ENCODE measurements at places on chromosomes 5 and 9.
A peak's percentile ranks its signal among the peaks of the same experiment; 100 is the strongest.

DNA sequence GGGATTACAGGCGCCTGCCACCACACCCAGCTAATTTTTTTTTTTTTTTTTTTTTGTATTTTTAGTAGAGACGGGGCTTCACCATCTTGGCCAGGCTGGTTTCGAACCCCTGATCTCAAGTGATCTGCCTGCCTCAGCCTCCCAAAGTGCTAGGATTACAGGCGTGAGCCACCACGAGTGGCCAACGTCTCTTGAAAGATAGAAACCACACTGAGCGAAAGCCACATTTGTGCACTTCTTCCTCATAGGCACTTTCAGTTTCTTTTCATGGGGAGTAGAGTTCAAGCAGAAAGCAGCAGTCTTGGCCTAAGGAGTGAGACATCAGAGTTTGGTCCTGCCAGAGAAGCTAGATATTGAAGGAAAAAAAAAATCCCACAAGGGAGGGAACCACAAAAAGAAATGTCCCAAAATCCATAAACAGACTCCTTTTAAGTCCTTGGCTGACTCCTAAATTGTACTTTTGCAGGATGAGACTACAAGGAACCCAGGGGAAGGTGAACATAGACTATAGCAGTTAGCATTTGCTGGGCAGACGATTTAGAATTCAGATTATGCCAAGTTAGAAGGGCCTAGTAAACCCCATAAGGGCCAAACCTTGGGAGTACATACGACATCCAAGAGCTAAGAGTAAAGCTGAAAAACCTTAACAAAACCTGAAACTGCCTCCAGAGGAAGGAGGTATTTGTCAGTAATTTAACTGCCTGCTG lies 43.9 kb upstream of the GLIPR2 start:
- DNase-seq: peak; percentile 27

DNA sequence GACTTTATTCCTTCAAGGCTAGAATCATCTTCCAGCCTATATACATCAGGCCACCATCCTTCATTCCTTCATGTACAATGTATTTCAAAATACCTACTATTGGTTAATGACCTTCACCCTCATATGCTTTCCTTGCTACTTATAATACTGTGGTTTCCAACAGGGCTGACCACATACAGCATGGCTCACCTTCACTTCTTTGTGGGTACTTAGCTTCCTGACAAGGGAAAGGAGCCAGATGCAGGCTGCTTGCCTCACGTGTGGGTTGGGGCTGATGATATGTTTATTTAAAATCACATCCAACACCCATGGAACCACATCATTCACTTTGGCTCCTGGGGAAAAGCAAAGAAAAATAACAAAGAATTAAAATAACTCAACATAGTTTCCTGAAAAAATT lies 63.9 kb upstream of the OR2K2 start:
- no peak for DNase-seq

DNA sequence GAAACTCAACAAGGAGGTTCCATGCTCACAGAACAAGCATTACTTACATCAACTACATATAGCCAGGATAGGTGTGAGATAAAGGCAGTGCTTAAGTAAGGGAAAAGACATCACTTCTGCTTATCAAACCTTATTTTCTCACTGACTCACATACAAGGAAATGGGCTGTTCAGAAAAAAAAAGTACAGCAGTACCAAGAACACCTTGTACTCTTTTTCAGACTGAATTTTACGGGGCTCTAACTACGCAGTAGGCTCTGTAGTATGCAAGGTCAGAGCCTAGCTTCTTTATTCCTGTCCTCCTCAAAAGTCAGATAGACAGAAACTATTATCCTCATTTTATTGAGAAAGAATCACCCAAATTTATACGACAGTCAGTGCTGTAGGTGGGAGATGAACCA lies 5.8 kb downstream of the PSMB7 start:
- DNase-seq: no peak

DNA sequence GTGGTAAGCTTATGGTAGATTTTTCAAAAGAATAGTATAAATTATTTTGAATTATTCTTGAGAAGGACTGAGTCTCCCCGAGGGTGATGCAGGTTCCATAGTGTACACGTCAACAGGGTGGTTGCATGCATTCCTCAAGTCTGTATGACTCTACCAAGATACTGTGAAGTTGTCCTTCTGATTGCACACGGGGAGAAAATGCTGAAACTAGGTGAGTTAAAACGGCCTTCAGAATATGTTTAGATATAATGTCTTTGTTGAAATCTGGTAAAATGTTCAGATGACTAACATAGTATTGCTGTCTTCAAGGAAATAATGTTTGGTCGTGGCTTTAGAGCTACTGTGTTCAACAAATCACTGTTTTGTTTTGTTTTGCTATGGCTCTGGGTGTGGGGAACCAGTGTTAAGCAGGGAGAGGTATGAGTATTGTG lies 22.4 kb upstream of the TNFAIP8 start:
- no peak for DNase-seq

- no peak for DNase-seq
These were observed 39.4 kb downstream of the ALG2 start for GRCh38 chr9:99182356-99182755.

DNA sequence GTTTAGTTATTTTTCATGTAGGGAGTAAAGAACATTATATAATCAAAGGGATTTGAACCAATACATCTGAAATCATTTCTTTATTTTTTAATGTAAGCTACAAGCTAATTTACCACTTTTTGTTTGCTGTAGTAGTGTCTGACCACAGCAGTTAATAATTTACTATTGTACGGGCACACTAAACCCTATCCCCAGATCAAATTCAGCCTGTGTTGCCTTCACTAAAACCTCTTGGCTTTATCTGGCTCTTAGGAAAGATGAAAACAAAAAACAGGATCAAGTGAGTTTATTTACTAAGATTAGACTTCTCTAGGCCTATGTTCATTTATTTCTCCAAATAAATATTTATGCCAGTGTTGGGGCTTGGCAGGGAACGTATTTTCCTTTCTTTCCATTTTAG lies 384.1 kb downstream of the EBF1 start:
- DNase-seq: no peak

DNA sequence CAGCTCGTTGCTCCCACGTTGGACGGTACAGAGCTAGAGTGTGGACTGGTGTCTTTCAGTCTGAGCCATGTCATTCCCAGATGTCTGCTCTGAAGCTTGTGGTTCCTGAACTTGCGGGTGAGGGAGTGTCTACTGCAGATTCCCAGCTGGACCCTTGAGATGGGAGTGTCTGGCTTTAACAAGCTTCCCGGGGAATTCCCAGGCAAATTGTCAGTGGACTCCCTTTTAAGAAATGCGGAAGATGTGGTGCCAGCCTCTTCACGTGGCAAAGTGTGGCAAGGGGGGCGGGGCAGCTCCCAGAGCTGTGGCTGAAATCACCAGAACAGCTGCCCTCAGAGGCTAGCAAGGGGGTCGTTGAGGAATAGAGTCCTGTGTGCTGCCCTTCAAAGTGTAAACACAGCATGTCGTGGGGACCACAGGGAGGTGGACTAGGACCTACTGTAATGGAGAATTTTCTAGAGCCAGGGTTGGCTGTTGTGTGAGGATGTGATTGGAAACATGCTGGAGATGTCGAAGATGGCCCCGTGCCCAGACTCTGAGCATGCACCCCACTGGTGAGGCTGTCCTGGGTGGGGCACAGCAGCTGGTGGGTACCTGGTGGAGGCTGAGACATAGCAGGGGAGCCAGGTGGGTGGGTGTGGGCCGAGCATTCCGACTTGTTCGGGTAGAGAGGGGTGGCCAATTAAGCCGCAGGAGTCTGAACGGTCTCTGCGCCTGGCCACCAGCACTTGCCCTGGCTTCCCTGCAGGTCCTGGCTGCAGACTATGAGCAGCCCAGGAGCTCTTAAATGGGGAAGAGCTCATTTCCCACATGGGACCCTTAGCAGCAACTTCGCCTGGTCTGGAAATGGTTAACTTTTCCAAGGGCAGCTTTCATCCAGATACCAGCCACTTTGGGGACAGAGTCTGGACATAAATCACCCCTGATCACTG lies 37.4 kb downstream of the PRRX2 start:
- no peak for DNase-seq
